K562 (cell line): ENCODE measurements at places on chromosomes 5 and 9. TPM values are rescaled to one million over a fixed set of nuclear protein-coding genes. Genes with fewer than 3 reads are reported as not detected.

UNC13B gene
- total RNA-seq: 11.1 and 11.5 TPM in 2 replicates

GRCh38 chr5:10520706-10521105, 43.2 kb upstream of the ANKRD33B start:
- H3K4me3 ChIP-seq: no peak overlapping the region
- no peak overlapping the region for H3K27ac ChIP-seq
- DNase-seq: no peak
- H3K4me1 ChIP-seq: peaks cover 4% of the 10 kb centered on the region

GABRA6 gene
- not detected in 2 replicates for total RNA-seq

GRCh38 chr5:154840435-154841272, 9.7 kb downstream of the FAXDC2 start:
- peak overlapping the region; percentile 78 for H3K27ac ChIP-seq
- H3K4me1 ChIP-seq: peaks cover 33% of the 10 kb centered on the region
- H3K4me3 ChIP-seq: no peak overlapping the region
- no peaks in the 10 kb centered on the region for H3K27me3 ChIP-seq

TAF11L11 gene
- total RNA-seq: not detected in 2 replicates

DNA sequence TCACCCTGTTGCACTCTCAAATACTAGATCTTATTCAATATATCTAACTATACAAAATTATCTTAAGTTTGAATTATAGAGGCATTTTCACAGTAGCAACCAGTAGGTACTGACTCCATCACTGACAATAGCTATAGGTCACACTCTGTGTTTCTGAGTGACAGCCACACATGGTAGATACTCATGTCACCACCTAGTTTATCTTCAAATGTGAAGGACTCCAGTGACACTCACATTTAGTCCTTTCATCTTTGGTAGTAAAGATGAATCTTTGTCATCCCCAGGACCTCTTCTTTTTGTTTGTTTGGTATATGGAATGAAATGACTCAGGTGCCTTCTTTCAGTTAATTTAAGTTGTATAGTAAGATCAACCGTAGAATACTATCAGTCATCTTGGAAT, 102.5 kb upstream of the DHFR start:
- H3K27ac ChIP-seq: no peak overlapping the region
- no peak overlapping the region for H3K4me3 ChIP-seq
- no peaks in the 10 kb centered on the region for H3K27me3 ChIP-seq
- no peaks in the 10 kb centered on the region; the same call in 1 of the 2 replicates for H3K4me1 ChIP-seq

- H3K27me3 ChIP-seq: no peaks in the 10 kb centered on the region
- DNase-seq: no peak
- H3K27ac ChIP-seq: no peak overlapping the region
- peaks cover 16% of the 10 kb centered on the region; the same call in 1 of the 3 replicates for H3K36me3 ChIP-seq
- no peak overlapping the region for H3K4me3 ChIP-seq
These were observed 78.4 kb downstream of the TMEM161B start for GRCh38 chr5:88190106-88190834.

DNA sequence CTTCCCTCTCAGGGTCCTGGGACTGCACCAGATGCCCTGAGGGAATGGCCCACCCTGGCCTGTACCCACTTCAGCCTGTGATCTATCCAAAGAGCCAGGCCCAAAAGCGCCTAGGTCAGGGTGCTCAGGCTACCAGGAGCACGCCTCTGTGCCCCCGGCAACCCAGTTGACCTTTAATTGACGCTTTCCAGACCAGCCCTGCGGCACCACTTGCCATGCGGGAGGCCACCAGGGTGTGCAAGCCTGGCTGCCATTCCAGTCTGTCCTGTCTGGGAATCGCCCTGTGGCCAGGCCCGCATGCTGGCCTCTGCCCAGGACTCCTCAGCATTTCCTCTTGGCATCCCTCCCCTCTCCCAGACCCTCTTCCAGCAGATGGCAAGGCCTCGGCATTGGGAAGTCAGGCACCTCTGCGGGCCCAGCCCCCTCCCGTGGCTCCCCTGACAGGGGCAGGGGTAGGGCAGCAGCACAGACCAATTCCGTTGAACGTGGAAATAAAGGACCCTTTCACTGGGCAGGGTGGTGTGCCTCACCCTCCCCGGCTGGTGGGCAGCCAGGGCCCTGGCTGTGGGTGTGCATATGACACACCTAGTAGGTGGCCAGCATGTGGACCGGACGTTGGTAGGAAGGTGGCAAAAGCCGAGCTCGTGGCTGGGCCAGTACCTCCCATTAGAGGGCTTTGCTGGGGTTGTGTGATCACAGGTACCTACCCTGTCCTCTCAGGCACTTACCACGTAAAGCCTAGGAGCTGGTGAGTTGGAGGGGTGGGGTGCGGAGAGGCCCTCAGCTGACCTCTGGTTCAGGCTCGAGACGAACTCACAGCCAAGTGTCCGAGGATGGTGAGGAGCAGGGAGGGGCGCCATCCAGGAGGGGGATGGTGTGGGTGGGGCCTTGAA, 3.5 kb upstream of the AIF1L start:
- H3K4me3 ChIP-seq: no peak overlapping the region
- H3K27ac ChIP-seq: no peak overlapping the region
- H3K27me3 ChIP-seq: peaks cover 69% of the 10 kb centered on the region
- DNase-seq: peak; percentile 67
- H3K36me3 ChIP-seq: no peaks in the 10 kb centered on the region

DNA sequence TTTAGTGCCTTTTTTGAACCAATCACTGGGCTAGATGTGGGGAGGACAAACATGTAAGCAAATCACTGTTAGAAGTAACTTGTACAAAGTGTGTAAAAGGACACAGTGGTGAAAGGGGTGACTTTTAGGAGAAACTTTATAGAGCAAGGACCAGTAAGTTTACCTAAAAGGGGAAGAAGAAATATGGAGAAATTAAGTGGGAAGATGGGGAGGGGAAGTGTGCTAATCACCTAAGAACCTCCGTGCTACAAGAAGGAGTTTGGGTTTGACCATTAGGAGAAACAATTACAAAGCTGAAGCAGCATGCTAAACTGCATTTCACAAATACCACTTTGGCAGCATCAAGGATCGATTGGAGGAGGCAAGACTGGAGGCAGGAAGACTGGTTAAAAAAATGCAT, 17.3 kb downstream of the ITGA1 start:
- H3K36me3 ChIP-seq: peaks cover 31% of the 10 kb centered on the region
- H3K27me3 ChIP-seq: no peaks in the 10 kb centered on the region
- no peak overlapping the region for H3K27ac ChIP-seq
- no peak for DNase-seq
- H3K4me3 ChIP-seq: no peak overlapping the region

DNA sequence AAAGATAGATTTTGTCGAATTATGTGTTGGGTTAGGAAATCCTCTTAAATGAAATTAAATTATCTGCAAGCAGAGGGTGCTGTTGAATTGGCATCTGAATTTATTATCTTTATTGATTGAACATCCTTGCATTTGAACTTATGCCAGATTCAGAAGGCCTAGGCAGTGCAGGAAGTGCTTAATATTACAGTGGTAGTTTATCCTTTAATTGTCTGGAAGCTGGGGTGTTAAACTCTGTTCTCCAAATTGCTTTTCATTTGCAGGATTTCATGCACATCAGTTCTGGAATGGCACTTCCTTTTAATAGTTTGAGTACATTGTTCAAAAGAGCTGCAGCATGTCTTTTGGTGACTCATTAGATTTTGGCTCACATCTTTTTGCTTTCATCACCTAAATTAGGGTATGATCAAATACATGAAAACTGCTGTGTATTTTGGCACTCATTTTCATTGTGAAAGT, 186.3 kb downstream of the KDM4C start:
- no peak for DNase-seq
- H3K4me1 ChIP-seq: no peaks in the 10 kb centered on the region
- H3K27ac ChIP-seq: no peak overlapping the region
- H3K27me3 ChIP-seq: no peaks in the 10 kb centered on the region
- H3K36me3 ChIP-seq: no peaks in the 10 kb centered on the region

TLX3 gene
- not detected in 2 replicates for total RNA-seq

DNA sequence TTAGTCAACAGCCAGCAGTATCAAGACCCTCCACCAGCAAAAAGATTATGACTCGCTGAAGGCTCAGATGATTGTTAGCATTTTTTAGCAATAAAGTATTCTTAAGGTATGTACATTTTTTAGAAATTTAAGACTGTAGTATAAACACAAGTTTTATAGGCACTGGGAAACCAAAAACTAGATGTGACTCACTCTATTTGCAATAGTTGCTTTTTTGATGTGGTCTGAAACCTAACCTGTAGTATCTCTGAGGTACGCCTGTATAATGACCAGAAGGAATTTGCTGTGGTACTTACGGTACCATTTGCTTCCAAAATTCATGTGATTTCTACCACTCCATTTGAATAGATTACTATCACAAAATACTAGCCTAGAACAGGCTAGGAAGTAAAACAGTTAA, 60.8 kb downstream of the WDR41 start:
- no peak for DNase-seq
- no peaks in the 10 kb centered on the region for H3K27me3 ChIP-seq
- H3K36me3 ChIP-seq: peaks cover 29% of the 10 kb centered on the region; the same call in 2 of the 3 replicates
- no peak overlapping the region for H3K4me3 ChIP-seq

GRCh38 chr5:159100782-159101646, 1.3 kb upstream of the EBF1 start:
- H3K4me3 ChIP-seq: peak overlapping the region; percentile 45
- no peak for DNase-seq
- H3K27ac ChIP-seq: no peak overlapping the region
- no peaks in the 10 kb centered on the region for H3K36me3 ChIP-seq

DNA sequence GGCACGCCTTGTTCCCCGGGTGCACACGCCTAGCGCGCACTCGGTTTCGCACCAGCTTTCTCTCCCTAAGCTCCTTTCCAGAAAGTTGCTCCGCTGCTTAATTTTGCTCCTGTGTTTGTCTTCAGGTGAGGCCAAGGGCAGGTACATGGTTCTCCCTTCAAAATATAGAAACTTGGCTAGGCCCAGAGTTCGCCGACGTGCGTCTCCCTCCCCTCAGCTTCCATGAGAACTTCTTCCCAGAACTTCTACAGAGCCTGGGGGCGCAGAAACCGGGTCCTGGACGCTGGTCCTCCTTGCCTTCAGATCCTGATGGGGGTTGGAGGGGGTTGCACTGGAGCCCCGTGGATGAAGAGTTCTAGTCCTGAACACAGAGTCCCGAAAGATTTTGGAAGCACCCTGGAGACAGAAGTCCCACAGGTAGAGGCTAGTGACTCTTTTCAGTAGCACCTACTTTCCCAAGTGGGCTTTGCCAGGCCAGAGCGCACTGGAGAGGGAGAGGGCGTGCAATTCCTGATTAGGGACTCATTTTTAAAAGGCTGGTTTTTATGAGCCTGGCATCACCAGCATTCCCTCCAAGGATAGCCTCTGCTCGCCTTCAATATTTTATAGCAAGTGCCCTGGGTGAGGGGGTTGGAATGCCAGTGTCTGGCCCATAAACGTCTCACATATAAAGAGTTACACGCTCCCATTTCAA, 128.4 kb downstream of the TMEM174 start:
- H3K27ac ChIP-seq: no peak overlapping the region
- H3K4me3 ChIP-seq: no peak overlapping the region
- peaks cover 21% of the 10 kb centered on the region; the same call in 2 of the 3 replicates for H3K27me3 ChIP-seq
- peaks cover 9% of the 10 kb centered on the region; the same call in 2 of the 3 replicates for H3K4me1 ChIP-seq

DNA sequence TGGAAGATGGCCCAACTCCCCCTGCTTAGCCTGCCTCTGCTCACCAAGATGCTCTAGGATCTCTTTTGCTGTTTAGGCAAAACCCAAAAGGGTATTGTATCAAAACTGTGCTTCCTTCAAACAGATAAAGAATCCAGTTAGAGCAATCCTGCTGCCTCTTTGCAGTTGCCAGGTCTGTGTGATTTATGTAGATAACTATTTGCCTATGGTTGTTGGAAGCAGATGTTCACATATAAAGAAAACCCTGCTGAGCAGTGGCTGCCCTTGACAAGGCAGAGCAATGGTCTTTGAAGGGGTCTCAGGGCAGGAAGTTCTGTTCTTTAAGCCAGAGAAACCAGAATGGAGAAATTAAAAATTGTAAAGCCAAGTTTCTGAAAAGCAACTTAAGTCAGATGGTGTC, 68.6 kb downstream of the LRRC70 start:
- no peaks in the 10 kb centered on the region for H3K27me3 ChIP-seq
- DNase-seq: no peak
- H3K4me3 ChIP-seq: no peak overlapping the region
- no peak overlapping the region for H3K27ac ChIP-seq
- H3K4me1 ChIP-seq: peaks cover 2% of the 10 kb centered on the region; the same call in 1 of the 2 replicates
- H3K36me3 ChIP-seq: no peaks in the 10 kb centered on the region
